Endothelial cell (in vitro differentiated cells): ENCODE measurements at places on chromosomes 16 and 17. TPM values are rescaled to one million over a fixed set of nuclear protein-coding genes. Genes with fewer than 3 reads are reported as not detected.

DNA sequence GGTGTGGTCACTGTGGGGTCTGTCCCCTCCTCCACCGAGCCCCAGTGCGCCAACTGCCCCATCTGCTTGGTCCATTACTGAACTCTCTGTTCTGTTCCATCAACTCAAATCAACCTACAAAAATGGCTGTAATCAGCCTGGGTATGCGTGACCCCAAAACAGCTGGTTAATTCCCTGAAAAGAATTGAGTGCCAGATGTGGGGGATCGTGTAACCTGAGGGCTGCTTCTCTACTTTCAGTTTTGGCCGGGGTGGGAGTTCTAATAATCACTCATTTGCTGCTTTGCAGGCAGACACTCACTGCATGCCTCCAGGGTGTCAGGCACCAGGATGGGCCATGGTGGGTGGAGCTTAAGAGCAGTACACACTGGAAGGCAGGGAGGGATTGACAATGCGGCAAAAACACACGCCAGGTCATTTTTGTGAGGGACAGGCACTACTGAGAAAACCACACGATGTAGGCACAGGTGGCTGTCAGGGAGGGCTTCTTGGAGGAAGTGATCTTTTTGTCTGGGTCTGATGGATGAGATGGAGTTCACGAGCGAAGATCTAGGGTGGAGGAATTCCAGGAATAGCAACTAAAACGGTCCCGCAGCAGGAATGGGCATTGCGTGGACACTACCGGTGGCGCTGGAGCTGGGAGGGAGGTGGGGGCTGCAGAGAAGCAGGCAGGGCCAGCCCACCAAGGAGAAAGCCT, 30.4 kb upstream of the SSTR5 start:
- no peaks in the 10 kb centered on the region for H3K4me1 ChIP-seq
- peak overlapping the region; percentile 26 for H3K4me3 ChIP-seq
- DNase-seq = no peak

DNA sequence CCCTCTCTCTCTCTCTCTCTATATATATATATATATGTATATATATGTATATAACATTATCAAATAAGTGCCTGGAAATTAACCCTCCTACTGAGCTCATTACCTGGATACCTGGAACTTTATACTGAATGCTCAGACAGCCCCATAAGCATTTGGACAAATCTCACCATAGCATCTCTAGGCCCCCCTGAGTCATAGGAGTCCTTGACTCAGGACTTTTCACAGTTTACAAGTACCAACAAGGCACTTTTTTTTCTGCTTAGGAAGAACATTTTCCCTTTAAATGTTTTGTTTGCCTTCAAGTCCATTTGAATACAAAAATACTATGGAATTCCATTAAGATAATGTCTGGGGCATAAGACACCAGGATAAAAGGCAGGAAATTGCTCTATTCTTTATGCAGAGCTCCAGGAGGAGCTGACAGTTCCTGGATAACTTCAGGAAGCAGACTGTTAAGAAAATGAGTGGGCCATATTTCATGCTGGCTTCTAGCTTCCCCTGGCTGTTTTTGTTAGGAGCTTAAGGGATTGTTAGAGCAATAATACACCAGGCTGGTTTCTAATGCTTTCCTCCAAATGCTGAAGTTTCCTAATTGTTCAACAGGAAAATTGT, 171.7 kb upstream of the ASIC2 start:
- DNase-seq = no peak
- H3K36me3 ChIP-seq = no peaks in the 10 kb centered on the region
- no peak overlapping the region for H3K4me3 ChIP-seq
- H3K4me1 ChIP-seq = peaks cover 28% of the 10 kb centered on the region

GRCh38 chr17:5164436-5164835, 27.2 kb downstream of the ZNF594 start:
- no peaks in the 10 kb centered on the region for H3K36me3 ChIP-seq
- DNase-seq = no peak
- H3K27me3 ChIP-seq = peaks cover 2% of the 10 kb centered on the region
- no peak overlapping the region for H3K27ac ChIP-seq
- H3K4me3 ChIP-seq = no peak overlapping the region

DNA sequence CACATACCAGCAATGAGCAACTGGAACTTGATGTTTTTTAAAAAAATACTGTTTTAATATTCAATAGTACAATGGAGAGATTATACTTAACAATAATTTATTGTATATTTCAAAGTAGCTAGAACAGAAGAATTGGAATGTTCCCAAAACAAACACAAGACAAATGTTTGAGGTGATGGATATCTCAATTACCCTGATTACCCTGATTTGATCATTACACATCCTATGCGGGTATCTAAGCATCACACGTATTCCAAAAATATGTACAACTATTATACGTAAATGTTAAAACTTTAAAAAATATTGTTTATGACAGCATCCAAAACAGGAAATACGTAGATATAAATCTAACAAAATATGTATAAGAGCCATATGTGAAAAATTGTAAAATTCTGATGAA, 96.8 kb downstream of the DYNLRB2 start:
- peaks cover 4% of the 10 kb centered on the region for H3K36me3 ChIP-seq
- no peaks in the 10 kb centered on the region for H3K4me1 ChIP-seq
- no peak overlapping the region for H3K27ac ChIP-seq
- peaks cover 3% of the 10 kb centered on the region for H3K27me3 ChIP-seq
- H3K4me3 ChIP-seq = no peak overlapping the region
- DNase-seq = no peak

NPIPB2 gene
- total RNA-seq = 4.4 TPM
